ENCODE measurements at places on chromosomes 3 and 15.

DNA sequence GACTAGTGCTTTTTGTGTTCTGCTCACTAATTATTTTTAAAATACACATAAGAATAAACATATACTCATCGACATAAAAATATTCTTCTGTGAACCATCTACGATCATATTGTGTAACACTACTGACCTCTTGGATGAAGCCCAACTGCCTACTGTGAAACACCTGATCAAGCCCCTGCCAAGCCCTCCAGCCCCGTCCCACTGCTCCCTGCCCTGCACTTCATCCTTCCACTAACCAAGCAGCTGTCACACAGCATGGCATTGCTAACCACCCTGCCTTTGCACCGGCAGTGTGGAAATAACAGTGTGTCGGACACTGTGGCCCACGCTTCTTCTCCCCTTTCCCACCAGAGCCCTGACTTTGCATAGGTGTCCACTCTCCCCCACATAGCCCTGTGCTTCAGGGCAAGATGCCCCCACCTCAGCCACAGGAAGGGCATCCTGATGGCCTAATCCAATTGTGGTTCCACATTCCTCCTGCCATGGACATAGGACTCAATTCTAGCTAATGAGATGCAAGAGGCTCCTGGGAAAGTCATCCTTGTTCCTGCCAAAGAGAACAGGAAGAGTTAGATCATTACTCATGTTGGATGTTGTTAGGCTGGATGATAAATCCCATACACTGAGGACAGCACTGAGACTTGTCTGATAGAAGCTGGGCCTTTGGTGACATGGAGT lies 35.0 kb upstream of the ARID3B start:
- no peak overlapping the region for H3K27ac ChIP-seq
- H3K4me1 ChIP-seq: no peaks in the 10 kb centered on the region
- H3K36me3 ChIP-seq: no peaks in the 10 kb centered on the region
- no peak for DNase-seq

GRCh38 chr3:181609030-181609767 lies 102.5 kb upstream of the SOX2 start:
- H3K27ac ChIP-seq: no peak overlapping the region
- H3K27me3 ChIP-seq: no peaks in the 10 kb centered on the region
- H3K4me3 ChIP-seq: no peak overlapping the region
- no peaks in the 10 kb centered on the region for H3K36me3 ChIP-seq

- H3K36me3 ChIP-seq: no peaks in the 10 kb centered on the region
- no peak overlapping the region for H3K27ac ChIP-seq
- no peaks in the 10 kb centered on the region for H3K4me1 ChIP-seq
- H3K27me3 ChIP-seq: no peaks in the 10 kb centered on the region
These were observed 148.4 kb downstream of the C3orf38 start for GRCh38 chr3:88298189-88298588.

DNA sequence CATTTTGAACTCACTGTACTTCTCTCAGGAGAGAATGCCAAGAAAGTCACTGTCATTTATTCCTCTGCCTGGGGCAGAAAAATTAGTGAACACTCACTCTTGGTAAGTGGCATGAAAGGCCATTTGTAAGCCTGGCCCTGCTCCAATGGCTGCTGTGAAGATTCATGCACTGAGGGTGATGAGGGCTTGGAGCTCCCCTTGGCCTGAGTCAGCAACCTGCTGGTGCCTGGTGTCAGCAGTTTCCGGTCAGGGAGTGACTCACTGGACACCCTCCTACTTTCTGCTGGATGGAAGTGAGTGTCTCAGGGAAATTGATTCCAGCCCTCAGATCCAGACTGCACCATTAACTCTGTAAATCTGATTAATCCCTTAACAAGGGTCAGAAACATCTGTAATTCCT lies 37.6 kb downstream of the TRA2B start:
- no peak overlapping the region for H3K27ac ChIP-seq
- no peak for DNase-seq
- H3K27me3 ChIP-seq: no peaks in the 10 kb centered on the region

DNA sequence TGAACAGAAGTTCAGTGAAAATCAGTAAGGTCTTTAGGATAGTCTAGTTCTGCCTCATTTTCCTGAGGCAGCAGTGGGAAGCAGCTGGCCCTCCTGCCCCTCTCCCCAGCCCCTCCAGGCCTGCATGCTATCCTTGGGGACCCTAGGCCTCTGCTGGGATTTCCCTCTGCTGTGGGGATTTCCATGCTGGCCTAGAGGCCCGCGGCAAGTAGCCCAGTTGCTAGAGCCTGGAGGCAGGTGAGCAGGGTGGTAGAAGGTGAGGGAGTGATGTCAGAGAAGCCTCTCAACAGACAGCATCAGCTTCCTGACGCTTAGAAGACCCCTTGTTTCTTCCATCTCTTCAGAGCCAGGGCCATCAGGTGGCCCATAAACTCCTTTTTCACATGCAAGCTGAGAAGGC lies 305.8 kb upstream of the THBS1 start:
- H3K27ac ChIP-seq: no peak overlapping the region
- no peaks in the 10 kb centered on the region for H3K4me1 ChIP-seq

DNA sequence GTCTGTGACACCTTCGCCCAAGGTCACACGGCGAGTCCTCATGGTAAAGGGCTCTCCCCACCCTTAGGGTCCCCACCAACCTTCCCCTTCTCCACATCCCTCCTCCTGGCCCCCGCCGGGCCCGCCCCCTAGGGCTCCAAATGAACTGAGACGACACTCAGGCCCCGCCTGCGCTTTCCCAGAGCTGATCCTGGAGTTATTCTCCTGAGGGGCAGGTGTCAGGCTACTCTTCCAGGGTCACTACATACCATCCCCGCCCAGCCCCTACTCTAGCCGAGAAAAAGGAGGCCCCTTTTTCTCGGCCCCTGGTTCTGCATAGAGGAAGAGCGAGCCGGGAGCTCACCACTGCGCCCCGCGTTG lies 292 bp downstream of the USP4 start:
- peak overlapping the region; percentile 59 for H3K4me3 ChIP-seq
- H3K27ac ChIP-seq: peak overlapping the region; percentile 94
- DNase-seq: peak; percentile 45
- H3K27me3 ChIP-seq: no peaks in the 10 kb centered on the region

DNA sequence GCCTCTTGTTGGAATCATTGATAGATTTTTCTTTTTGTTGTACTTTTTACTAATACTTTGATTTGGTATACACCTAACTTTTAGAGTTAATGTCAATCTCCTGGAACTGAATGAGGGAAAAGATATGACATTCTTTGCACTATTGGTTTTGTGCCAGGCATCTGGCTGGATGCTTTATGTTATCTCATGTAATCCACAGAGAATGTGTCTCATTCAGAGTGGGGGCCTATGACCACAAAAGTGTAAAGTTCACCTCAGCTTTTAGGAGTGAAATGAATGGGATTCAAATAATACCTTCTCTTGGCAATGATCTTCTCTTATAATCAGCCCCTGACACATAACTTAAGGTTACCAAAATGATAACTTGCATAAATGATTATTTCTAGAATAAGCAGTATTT lies 329.1 kb upstream of the ROPN1 start:
- no peak overlapping the region for H3K4me3 ChIP-seq
- no peaks in the 10 kb centered on the region for H3K27me3 ChIP-seq
- H3K4me1 ChIP-seq: peaks cover 17% of the 10 kb centered on the region
- no peak for DNase-seq
- H3K27ac ChIP-seq: no peak overlapping the region
- H3K36me3 ChIP-seq: no peaks in the 10 kb centered on the region

DNA sequence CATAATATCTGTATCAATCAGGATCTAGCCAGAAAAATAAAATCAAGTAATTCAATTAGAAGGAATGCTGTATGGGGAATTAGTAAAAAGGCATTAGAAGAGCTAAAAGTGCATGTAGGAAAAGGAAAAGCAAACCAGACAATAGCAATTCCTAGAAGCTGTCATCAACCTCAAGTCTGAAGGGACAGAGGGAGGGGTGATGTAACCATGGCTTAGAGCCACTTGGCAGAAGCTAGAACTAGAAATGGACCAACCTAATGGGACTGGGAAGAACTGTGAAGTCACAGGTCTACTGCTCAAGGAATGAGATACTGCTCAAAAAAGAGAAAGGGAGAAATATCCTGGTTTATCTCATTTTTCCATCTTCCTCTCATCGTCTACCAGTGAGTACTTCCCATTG lies 590.7 kb upstream of the SGO1 start:
- H3K4me3 ChIP-seq: no peak overlapping the region
- H3K36me3 ChIP-seq: no peaks in the 10 kb centered on the region
- H3K27ac ChIP-seq: no peak overlapping the region
- no peak for DNase-seq
- no peaks in the 10 kb centered on the region for H3K4me1 ChIP-seq

- H3K36me3 ChIP-seq: no peaks in the 10 kb centered on the region
- H3K27me3 ChIP-seq: no peaks in the 10 kb centered on the region
- no peak for DNase-seq
These were observed 2.1 kb downstream of the BLOC1S6 start for GRCh38 chr15:45589256-45589655.

- no peak overlapping the region for H3K27ac ChIP-seq
- peaks cover 27% of the 10 kb centered on the region for H3K4me1 ChIP-seq
- H3K36me3 ChIP-seq: no peaks in the 10 kb centered on the region
- DNase-seq: no peak
- H3K27me3 ChIP-seq: no peaks in the 10 kb centered on the region
These were observed 314.9 kb upstream of the CCDC54 start for GRCh38 chr3:107062310-107062709.

DNA sequence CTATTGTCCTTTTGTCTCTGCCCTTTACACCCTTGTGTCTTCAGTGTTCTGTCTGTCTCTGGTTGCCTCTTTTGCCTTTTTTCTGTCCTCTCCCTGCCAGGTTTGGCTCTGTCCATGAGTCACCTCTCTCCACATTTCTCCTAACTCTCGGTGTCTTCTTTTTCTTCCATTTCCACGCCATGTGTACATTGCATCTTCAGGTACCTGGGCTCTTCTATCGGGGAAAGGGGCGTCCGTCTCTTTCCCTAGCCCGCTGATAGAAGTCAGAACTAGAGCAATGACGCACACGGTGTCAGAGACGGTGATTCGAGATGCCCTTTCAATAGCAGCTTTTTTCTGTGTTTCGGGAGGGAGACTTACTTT lies 641 bp downstream of the OPA1 start:
- H3K27me3 ChIP-seq: no peaks in the 10 kb centered on the region
- peak overlapping the region; percentile 84 for H3K4me3 ChIP-seq
- no peaks in the 10 kb centered on the region for H3K36me3 ChIP-seq
- H3K4me1 ChIP-seq: peaks cover 7% of the 10 kb centered on the region
- peak; percentile 34 for DNase-seq

- DNase-seq: no peak
- peaks cover 22% of the 10 kb centered on the region for H3K4me1 ChIP-seq
- H3K4me3 ChIP-seq: no peak overlapping the region
- H3K27me3 ChIP-seq: no peaks in the 10 kb centered on the region
These were observed 128.6 kb upstream of the DLG1 start for GRCh38 chr3:197427021-197427420.

DNA sequence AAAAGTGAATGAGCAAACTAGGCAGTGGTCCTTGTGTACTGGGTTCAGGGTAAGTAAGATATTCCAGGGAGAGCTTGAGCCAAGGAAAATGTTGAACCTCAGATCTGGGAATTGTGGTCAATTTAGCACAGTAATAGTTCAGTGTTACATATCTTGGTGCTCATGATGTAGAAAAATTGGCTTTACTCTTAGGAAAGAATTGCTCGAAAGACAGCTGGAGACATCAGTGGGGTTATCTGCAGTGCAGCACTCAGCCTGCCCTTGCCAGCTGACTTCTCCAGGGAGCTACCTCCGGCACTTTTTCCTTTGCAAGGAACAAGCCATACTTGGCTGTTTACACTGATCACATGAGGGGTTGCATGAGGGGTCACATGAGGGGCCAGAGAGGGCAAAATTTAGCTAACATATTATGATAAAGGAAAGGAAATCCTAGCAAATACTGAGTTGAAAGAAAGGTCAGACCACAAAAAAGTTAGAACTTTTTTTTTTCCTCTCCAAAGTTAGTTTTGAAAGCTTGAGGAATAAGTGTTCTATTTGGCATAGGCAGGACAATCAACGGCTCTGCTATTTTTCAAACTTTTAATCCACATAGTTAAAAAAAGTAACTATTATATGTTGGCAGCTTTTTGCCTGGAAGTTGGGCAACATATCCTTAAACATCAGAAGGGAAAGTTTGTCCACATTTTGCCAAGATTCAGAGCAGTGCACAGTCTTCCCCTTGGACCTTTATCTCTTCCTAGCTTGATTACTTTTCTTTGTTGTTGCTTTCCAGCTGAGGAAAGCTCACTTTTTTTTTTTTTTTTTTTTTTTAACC lies 92.4 kb downstream of the COL6A6 start:
- H3K27ac ChIP-seq: no peak overlapping the region
- no peaks in the 10 kb centered on the region for H3K36me3 ChIP-seq
- DNase-seq: peak; percentile 56

DNA sequence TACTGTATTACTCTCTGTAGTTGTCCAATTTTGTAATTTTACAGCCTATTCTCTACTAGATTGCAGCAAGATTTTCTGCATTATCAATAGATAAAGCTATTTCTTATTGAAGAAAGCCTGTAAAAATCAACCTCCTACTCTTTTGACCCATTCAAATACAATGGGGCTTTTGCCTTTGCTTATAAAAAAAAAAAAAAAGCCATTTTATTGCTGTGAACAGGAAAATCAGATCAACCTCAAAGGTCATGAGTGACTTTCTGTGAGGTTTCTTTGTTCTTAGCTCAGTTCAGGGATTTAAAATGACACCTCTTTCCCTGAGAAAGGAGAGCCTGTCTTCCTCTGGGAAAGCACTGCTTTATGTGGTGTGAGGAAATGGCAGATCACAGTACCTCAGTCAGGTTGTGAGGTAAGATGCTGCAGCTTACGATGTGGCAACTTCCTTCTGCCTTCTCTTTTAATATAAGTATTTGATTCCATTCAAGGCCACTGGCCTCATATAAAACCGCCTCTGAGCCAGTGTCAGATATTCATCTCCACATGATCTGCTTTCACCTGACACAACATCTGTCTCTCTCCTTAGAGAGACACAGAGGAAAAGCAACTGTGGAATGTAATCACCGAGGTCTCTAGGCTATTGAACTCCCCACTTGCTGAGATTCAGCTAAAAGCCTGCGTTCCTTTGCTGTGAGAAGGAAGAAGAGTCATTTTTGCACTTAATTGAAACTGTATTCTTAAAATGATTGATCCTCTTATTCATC lies 161.5 kb upstream of the MB21D2 start:
- no peak overlapping the region for H3K4me3 ChIP-seq
- H3K27ac ChIP-seq: no peak overlapping the region
- H3K36me3 ChIP-seq: no peaks in the 10 kb centered on the region
- no peaks in the 10 kb centered on the region for H3K27me3 ChIP-seq

DNA sequence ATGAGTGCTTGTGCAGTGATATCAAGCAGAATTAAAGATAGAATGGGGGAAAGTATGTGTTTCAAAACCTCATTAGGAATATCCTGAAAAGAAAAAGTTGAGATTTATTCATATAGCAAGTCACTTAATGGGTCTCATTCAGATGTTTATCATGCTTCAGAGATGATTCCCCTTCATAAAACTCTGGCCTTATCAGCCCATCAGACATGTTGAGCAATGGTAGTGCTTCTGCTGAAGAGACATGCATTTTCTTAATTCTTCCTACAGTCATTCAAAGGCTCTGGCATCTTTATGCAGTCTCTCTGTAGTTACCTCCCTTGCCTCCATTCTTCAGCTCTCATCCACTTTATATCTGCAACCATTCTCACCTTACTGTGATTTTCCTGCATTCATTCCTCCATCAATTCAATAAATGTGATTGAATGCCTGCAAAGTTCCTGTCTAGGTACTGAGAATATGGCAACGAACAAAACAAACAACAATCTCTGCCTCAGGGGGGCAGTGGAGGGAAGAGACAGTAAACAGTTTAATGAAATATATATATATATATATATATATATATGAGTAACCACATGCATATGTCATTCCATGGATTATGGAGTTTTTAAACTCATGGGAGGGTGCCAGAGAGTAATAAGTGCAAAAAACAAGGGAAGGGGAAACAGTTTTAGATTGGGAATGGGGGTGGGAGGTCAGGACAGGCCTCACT lies 138.5 kb downstream of the NECTIN3 start:
- no peaks in the 10 kb centered on the region for H3K4me1 ChIP-seq
- DNase-seq: no peak
- no peaks in the 10 kb centered on the region for H3K27me3 ChIP-seq
- no peaks in the 10 kb centered on the region for H3K36me3 ChIP-seq

All from testis (tissue), 5 donors.